ENCODE measurements at places on chromosomes 3 and 15.

DNA sequence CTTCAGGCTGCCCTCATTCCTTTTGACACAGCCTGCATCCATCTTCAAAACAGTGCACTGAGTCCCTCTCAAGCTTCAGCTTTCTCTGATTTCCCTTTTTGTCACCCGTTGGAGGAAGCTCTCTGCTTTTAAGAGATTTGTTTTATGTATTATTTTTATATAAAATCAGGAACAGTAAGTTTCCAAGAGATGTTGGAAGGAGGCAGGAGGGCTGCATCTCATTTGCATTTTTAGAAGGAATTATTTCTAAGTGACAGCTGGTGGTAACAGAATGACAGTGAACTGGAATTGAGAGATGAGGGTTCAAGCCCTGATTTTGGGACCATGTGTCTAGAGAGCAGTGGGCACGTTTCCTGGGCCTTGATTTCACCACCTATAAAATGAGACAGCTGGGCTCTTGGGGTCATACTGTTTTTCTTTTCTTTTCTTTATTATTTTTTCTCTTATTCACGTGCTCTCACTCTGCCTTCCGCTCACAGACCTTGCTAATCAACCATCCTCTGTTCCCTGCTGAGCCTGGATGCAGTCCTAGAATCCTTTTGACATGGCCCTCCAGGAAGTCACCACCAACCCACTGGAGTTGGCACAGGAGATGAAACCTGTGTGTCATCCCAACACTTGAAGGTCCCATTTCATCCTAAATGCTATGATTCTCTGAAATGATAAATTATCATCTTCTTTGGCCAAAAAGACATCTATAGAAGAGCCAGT lies 148.6 kb downstream of the CACNA2D3 start:
- DNase-seq: no peak

DNA sequence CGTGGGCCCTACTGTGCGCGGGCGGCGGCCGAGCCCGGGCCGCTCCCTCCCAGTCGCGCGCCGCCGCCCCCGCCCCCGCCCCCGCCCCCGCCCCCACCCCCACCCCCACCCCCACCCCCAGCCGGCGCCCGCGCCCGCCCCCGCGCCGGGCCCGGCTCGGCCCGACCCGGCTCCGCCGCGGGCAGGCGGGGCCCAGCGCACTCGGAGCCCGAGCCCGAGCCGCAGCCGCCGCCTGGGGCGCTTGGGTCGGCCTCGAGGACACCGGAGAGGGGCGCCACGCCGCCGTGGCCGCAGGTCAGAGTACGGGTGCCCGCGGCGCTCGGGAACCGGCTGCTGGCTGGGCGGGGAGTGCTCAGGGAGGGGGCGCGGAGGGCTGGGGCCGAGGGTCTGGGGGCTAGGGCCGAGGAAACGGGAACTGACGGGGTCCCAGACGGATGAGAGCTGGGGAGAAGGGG lies 1.1 kb upstream of the PPARG start:
- no peak for DNase-seq

DNA sequence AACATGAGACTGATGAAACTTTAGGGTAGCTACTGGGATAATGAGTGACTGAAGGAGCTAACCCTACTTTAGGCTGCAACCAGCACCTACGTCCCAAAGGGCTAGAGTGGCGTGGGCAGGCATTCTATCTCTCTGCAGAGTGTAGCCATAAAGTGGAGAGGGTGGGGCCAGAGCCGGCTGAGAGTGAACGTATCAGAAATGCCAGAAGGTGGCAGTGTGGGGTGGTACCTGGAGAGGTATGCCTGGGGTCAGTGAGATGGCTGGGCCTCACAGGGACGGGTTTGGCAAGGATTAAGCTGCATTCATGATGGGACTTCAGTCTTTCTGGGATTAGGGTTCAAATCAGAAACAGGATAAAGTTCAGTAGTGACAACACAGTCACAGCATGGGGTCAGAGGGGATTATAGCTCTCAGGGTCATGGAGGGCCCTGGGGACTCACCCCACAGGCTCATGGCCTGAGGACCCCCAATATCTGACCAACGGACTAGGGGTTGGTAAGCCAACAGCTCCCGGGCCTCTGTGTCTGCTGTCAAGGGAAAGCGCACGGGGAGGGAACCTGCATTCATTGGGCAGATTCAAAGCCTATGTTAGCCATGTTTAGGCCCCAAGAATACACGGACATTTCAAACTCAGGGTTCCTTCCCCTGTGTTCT lies 86.5 kb upstream of the FOXB1 start:
- DNase-seq: peak; percentile 54

DNA sequence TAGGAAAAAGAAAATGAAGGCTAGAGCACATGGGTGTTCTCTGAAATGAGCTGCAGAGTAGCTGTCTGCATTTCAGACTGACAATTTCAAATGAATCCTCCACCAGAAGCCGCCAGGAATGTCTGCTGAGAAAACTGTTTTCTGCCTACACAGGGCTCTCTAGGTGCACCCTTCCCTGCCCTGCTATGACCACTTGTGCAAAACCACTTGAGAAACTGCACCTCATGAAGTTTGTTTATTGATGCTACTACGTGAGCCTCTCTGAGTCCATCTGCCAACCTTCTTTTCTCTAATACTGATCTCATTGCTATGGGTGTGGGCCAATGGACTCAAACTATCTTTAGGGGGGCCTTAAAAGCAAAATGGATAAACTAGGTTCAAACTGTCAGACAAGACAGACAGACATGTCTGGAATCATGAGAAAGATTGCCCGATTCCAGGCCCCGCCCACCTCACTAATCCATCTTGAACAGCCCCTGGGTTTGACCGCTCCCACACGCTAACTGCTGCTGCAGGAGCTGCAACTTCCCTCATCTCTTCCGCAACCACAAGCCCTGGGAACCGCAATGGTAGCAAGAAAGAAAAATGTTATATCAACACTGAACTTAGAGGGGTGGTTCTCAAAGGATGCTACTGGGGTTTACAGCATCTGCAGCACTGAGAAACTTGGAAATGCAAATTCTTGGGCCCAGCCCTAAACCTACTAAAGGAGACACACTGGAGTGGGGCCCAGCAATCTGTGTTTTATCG lies 9.0 kb upstream of the CD47 start:
- DNase-seq: no peak

DNA sequence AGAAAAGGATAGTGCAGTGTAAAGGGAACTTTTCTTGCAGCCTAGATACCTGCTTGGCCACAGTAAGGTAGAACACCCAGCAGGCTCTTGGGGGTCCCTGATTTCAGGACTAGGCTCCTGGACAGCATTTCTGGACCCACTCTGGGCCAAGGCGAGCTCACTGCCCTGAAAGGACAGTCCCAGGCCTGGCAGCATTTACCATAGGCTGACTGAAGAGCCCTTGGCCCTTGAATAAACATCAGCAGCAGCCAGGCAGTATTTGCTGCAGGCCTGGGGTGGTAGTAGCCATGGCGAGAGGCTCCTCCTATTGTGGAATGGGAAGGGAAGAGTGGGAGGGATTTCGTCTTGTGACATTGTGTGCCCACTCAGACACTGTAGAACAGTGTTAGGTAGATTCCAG lies 529.2 kb downstream of the TUSC7 start:
- no peak for DNase-seq

- no peak for DNase-seq
Measured at GRCh38 chr3:181683563-181683962, 28.2 kb upstream of the SOX2 start.

DNA sequence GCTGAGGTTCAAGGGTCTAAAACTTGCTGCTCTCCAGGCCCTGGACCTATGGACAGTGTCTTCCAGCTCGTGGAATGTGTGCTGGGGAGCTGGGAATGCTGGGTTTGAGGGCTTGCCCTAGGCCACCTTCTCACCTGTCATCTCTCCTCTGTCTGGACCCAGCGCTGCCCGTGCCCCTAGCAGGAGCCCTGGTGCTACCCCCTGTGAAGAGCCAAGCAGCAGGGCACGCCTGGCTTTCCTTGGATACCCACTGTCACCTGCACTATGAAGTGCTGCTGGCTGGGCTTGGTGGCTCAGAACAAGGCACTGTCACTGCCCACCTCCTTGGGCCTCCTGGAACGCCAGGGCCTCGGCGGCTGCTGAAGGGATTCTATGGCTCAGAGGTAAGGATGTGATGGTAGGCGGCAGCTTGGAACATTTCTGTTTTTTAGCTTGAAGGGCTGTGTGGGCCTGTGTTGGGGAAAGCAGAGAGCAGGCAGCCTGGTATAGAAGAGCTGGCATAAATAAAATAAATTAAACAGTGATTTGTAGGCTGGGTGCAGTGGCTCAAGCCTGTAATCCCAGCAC lies 5.1 kb downstream of the CHRD start:
- DNase-seq: no peak

- DNase-seq: no peak
Measured at GRCh38 chr3:21779909-21780308, 28.9 kb upstream of the ZNF385D start.

DNA sequence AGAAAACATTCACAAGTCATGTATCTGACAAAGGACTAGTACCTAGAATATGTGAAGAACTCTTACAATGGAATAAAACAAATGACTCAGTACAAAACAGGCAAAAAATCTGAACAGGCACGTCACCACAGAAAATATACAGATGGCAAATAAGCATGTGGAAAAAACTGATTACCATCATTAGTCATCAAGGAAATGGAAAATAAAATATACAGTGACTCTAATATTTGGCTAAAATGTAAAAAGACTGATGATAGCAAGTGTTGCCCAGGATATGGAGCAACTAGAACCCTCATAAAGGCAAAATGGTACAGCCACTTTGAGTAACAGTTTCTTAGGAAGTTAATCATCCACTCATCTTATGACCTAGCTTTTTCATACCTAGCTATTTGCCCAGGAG lies 95.8 kb upstream of the ABHD17C start:
- DNase-seq: no peak

DNA sequence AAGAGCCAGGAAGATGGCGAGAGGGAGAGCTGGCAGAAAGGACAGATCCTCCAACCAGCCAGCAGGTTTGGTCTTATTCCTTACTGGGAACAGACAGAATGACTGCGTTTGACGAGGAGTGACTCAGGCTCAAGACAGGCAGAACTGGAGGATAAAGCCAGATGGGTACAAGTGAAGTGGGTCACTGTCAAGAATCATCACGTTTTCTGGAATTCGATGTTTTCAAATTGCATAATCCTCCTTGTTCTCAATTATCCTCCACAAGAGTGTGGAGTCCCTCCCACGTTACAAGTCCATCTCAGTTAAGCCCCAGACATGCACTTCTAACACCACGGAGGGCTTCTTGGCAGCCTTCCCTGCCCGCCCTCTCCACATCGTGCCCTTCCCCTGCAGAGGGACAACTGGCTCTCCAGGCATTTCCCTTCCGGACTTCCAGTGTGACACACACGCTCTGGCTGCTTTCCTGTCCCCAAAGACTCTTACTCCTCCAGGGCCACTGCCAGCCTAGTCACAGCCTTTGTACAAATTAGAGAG lies 183.1 kb downstream of the CHST2 start:
- no peak for DNase-seq

- DNase-seq: no peak
Measured at GRCh38 chr3:66224220-66224619, 3.4 kb downstream of the SLC25A26 start.

- no peak for DNase-seq
Measured at GRCh38 chr15:81534124-81534523, 160.1 kb upstream of the TMC3 start.

DNA sequence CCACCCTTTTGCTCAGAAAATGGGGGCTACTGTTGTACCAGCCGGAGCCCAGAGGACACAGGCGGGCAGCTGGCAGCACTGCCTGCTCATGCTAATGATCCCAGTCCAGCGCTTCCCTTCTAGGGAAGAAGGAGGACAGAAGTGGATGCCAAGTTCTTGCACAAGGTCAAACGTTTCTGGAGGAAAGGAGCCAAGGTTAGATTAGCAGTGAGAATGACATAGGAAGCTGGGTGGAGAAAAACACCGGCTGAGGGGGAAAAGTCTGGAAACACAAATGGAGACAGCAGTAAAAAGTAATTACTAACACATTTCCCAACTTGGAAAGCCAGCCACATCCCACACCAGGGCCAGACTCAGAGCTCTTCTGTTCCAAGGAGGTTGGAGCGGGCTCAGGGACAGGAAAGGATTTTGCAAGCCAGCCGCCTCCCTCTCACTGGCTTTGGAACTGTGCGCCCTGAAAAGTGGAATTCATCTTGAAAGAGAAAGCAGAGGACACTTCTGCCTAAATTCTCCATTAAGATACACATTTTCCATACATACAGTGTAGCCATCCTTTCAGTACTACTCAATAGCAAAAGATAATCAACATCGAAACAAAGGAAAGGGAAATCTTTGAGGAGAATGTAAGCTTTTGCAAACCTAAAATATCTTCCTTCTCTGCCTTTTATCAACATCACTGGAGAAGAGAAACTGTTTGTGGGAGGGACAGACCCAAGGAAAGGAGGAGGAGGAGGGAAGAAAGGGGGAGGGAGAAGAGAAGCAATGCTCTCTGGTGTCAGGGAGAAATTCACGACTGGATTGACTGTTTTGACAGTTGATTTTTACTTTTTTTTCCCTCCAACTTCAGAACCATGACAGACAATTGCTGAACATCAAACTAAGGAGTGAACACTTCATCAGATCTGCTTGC lies 133.6 kb downstream of the CD47 start:
- DNase-seq: no peak

DNA sequence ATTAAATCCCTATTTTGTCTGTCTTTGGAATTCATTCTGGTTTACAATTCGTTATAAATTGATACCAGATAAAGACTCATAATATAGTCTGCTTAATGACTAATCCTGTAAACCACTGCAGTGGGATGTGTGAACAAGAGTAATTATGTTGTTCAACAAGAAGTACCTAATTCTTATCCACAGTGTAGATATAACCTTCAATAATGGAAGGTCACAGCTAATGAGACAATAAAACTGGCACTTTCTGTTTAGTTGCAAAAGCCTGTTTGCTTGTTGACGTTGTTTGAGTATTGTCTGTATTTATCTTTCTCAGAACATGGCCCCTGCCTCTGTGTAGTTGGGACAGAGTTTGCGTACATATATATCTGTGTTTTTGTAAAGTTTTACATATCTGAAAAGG lies 26.7 kb downstream of the PIAS1 start:
- DNase-seq: no peak

GRCh38 chr15:98868564-98868963 lies 139.0 kb downstream of the PGPEP1L start:
- no peak for DNase-seq

DNA sequence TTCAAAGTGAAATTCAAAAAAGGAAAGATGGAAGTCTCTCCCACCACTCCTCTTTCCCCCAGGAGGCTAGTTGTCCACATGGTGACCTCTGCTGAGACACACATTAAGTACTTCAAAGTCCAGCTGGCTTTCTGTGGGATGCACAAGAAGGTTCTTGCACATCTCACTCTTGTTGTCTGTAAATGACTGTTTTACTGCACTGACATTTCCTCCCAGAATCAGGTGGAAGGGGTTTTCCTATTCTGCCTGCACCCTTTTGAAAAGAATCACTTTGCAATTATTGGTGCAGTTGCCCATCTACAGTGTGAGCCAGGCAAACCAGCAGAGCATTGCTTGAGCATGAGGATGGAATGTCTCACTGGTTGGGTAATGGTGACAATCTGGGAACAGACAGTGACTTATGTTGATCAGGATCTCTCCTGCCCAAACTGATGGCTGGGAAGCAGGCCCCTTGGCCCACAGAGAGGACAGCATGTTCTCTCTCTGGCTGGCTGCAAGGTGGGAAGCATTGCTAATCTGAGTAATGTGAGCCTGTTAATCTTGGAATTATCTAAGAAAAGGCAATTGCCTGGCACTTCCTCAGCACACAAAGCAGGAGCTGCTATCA lies 347.7 kb upstream of the SATB1 start:
- DNase-seq: no peak

Data from NCI-H1417 treated with DMSO at 0.1 percent for 48 hours (cell line).